Activated naive CD8-positive, alpha-beta T cell treated with anti-CD3 and anti-CD28 coated beads, Interleukin-2, amount 50 U/mL, for 24 hours (primary cell): ENCODE measurements at places on chromosomes 7 and 10.

DNA sequence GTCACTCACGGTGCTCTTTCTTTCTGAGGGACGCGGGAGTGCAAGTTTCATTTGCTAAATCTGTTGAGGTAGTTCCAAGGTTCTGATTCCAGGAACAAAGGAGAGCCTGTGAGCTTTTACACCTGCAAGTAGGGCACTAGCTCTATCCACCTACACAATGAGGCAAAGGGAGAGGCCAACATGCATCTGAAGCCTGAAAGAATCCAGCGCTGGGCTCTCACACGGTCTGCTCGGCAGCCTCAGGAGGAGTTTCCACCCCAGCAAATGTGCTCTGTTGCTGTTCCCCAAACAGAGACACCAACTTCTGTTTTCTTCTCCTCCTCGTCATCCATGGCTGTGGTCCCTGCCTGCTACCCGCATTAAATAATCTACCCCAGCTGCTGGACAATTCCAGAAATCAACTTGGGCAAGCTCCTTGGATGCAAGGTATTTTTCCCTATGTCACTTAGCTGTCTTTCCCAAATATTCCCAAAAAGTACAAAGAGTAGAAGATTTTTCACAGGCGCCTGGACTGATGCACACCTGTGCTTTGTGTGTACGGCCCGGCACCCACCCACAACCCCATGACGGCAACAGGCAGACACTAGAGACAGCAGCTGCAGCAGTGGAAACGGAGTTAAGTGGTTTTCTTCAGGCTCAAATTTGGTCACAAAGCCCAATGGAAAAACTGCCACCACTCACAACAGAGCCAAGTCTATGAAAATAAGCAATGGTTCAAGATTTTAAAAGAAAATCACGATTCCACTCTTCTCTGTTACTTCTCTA is 176.8 kb downstream of the ZMYND11 start:
- peak overlapping the region; percentile 23 for H3K4me3 ChIP-seq
- H3K27ac ChIP-seq: no peak overlapping the region
- H3K36me3 ChIP-seq: no peaks in the 10 kb centered on the region
- H3K4me1 ChIP-seq: peaks cover 30% of the 10 kb centered on the region
- H3K27me3 ChIP-seq: no peaks in the 10 kb centered on the region

- DNase-seq: no peak
- H3K36me3 ChIP-seq: no peaks in the 10 kb centered on the region
- H3K27me3 ChIP-seq: peaks cover 66% of the 10 kb centered on the region
- no peak overlapping the region for H3K27ac ChIP-seq
- peaks cover 10% of the 10 kb centered on the region for H3K4me1 ChIP-seq
Observed at GRCh38 chr7:116674508-116675173, 2.6 kb downstream of the MET start.

- DNase-seq: no peak
- H3K4me1 ChIP-seq: no peaks in the 10 kb centered on the region
- no peaks in the 10 kb centered on the region for H3K27me3 ChIP-seq
Observed at GRCh38 chr7:66602159-66602558, 26.5 kb upstream of the KCTD7 start.

GRCh38 chr7:90025771-90026170 is 128.5 kb upstream of the STEAP1 start:
- no peak overlapping the region for H3K27ac ChIP-seq
- no peak for DNase-seq
- no peaks in the 10 kb centered on the region for H3K36me3 ChIP-seq
- H3K4me1 ChIP-seq: no peaks in the 10 kb centered on the region

DNA sequence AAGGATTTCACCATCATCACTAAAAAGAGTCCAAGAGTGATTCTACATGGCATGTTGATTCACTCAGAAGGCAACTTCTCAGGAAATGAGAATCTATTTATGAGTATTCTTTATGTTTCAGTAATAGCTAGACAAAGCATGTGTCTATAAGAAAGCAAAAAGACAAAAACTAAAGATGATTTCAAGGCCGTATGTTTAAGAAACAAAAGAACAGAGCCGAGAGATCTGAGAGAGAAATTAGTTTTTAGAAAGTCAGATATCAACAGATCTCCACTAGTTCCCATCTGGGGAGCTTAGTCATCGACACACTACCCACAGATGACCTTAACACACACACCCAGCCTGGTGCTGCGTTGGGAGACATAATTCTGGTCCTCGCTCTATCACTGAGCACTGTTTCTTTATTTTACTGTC is 21.0 kb downstream of the PIP4K2A start:
- peaks cover 96% of the 10 kb centered on the region for H3K4me1 ChIP-seq
- H3K36me3 ChIP-seq: peaks cover 18% of the 10 kb centered on the region
- no peaks in the 10 kb centered on the region for H3K27me3 ChIP-seq
- peak overlapping the region; percentile 82 for H3K27ac ChIP-seq
- no peak for DNase-seq
- peak overlapping the region; percentile 58 for H3K4me3 ChIP-seq
